ENCODE measurements at places on chromosomes 4 and X.

DNA sequence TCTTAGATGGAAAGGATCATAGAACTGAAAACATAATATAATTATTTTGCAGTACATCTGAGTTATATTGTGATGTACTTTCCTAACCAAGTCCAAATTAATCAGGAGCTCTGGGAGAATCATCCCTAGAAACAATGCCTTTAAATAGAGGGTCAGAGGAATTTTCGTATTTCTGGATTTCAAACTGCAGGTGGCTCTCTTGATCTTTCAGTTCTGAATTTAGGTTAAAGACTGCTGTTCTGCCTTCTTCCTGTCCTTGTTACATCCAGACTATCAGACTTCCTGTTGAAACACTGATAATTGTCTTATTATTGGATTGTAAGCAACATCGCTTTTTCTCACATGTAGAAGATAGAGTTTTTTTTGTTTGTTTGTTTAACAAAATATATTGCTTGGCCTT, 142.7 kb downstream of the RPA4 start:
- peak; percentile 31 for DNase-seq

GRCh38 chrX:107504006-107504405, 54.6 kb downstream of the FRMPD3 start:
- DNase-seq: no peak

DNA sequence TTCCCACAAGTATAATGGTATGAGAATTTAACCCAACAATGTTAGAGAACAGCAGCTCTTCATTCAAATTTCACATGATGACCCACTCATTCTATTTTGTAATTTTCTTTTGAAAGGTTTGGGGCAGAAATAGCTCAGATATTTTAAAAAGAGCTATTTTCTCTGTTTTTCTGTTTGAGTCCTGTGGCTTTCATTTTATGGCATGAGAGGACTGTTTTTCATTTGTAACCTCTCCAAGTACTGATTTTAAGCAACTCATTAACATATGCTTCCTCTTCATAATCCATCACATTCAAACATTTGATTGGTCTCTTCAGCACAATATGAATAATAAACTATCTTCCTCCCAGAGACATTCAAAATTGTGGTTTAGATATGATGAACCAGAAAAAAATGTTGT, 129.0 kb upstream of the TEX13A start:
- no peak for DNase-seq

GRCh38 chr4:117447925-117448324, 362.5 kb upstream of the TRAM1L1 start:
- no peak for DNase-seq

DNA sequence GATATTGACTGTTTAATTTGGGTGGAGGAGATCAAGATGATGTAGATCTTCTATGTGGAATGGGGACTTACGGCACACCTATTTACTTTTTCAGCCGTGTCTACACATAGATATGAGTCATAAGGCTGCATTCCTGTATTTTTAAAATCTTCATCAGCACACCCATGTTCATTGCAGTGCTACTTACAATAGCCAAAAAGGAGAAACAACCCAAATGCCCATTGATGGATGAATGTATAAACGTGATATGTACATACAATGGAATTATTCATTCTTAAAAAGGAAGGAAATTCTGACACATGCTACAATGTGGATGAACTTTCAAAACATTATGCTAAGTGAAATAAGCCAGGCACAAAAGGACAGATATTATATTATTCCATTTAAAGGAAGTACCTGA, 98.6 kb downstream of the AASDH start:
- DNase-seq: no peak
